Activated CD8-positive, alpha-beta memory T cell treated with anti-CD3 and anti-CD28 coated beads for 24 hours (primary cell): ENCODE measurements at places on chromosomes 3 and 15.

GRCh38 chr3:128107834-128108233 lies 15.8 kb downstream of the RUVBL1 start:
- no peak for DNase-seq

DNA sequence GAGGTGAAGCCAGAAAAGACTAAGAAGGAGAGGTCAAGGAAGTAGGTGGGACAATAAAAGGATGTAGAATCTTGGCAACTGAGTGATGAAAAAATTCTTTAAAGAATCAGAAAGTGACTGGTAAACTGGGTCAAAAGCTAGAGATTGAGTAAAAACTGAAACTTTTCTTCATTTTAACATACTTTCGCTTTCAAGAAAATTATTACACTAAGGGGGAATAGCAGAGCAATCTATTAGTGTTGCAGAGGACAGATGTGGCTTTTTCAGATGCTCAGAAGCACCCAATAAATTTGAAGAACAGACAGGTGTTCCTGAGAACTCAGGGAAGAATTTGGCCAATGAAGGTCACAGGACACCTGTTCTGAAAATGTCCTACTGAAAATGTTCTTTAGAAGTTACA lies 805.4 kb upstream of the ALCAM start:
- DNase-seq: no peak

GRCh38 chr3:39295184-39295775 lies 15.4 kb upstream of the CX3CR1 start:
- no peak for DNase-seq

DNA sequence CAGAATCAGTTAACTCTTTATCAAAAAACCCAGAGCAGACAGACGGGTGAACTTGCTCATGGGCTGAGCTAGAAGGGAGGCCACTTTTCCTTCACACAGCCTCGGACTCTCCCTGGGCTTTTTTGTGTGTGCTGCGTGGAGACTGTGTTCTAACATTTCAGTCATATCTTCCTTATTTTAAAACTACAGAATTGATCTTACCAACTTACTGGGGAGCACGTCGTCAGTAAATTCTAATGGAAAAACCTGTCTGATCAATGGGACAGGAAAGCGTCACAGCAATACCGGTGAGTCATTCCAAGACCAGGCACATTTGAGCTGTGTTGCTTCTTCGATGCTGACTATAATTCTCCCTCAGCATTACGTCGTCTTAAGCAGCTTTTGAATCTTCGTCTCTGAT lies 145.1 kb downstream of the LPP start:
- no peak for DNase-seq

DNA sequence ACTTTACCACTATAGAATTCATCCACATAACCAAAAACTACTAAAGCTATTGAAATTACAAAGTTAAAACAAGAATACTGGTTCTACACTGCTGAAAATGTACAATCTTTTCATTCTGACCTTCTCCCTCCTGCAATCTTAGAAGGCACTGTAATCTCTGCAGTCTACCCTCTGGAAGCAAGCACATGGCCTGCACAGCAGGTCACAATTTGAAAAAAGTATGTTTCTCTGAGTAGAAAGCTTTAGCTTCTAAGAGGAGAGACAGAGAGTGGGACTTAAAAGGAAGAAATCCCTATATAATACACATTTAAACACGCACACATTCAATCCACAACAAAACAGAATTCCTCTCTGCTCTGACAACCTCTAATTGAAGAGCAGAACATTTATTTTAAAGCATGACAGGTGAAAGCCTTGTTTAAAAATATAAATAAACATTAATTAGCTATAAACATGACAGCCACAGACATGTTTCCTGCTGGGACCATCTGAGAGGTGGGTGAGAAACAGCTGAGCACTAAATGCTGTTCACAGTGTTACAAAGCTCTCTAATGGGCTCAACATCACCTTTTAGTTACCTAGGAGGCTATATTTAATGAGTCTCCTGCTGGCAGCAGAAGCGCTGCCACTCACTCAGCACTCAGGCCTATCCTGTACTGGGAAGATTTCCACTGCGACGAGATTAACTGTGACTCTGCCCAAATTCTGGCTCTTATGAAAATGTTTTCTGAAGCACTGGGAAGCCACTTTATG lies 447.4 kb downstream of the AGBL1 start:
- no peak for DNase-seq

GRCh38 chr15:64739577-64740143 lies 35.7 kb downstream of the RBPMS2 start:
- no peak for DNase-seq

DNA sequence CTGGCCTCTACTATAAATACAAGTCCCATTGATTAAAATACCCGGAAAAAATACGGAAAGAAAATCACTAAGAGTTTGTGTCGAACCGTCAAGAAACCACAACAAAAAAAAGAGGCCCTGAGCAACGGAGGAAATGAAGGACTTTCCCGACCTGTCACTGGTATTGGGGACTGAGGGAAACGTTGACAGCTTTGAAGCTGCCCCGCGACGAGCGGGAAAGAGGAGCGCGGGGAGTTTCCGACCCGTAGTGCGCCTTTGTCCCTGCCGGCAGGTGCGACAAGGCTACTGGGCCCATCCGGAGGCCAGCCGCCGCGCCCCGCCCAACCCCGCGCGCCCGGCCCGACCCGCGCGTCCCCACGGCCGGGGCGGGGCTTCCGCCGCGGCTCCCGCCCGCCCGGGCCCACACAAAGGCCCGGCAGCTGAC lies 416 bp downstream of the PBRM1 start:
- no peak for DNase-seq

DNA sequence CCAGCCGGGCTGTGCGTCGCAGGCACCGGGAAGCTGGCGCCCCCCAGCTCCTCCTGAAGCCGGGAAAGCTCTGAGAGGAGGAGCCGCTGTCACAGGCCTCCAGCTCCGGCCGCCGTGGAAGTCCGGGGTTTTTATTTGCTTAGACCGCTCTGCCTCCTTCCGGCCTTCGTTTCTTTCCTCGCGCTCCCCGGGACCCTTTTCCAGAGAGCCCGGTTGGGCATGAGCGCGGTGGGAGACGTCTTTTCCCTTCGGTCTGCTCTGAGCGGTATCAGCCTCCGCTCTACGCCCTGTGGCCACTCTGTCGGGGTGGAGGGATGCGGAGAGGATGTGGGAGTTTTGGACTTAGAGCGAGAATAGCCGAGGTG lies 559 bp downstream of the SENP5 start:
- no peak for DNase-seq

DNA sequence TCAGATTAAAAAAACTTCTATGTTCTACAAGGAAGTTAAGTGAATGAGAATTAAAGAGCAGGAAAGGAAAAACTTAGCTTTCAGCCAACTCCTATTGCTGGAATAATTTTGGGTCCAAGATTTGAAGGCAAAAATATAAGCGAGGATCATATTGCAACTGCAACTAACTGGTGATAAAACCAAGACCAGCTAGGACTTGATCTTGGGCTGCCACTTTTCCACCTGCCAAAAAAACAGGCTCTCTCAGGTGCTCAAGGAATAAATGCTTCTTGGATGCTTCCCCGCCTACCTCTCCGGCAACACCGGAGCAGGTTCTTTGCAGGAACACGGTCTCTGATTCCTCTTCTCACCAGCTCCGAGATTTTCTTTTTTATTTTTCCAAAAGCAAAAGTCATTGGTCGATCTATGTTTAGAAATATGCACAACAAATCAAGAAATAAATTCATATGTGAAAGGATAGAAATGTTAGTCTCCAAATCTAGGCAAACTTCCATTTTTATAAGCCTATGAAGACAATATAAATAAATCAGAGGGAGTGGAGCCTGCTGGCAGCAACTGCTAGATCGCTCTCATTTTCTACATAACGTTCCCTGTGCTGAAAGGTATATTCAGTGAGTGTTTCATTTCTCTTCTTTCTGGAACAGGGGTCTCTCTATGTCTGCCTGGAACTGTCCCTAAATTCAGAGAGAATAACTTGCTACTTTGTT lies 241.9 kb downstream of the NTRK3 start:
- DNase-seq: no peak

DNA sequence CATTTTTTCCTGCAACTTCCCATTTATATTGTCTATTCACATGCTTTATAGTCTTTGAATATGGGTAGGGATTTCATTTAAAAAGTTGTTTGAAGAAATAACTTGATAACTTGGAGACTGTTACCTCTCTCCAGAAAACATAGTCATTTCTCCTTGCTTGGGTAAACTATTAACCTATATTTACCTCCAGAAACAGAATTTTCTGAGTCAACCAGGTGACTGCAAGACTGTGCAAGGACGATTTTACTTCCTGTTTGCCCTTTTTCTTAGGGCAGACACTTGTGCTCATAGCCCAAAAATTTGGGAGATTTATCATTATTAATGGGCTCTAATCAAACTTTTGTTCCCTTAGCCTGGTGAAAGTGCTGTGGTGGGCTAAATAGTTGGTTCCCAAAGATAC lies 14.3 kb upstream of the MOBP start:
- no peak for DNase-seq

GRCh38 chr3:113238503-113238902 lies 27.1 kb downstream of the BOC start:
- no peak for DNase-seq

DNA sequence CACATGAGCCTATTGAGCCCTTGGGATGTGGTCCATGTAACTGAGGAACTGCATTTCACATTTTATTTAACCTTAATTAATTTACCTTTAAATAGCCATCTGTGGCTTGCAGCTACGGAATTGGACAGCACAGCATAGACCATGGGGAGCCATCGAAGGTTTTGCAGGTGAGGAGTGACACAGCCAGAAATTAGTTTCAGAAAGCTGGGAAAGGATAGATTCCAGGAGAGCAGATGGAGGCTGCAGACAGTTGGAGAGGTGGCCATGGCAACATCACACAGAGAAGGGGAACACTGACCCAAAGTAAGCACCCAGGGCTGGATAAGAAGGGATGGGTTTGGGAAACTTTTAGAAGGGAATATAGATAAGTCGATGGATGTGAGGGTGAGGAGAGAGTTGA lies 100.1 kb upstream of the SLC6A11 start:
- no peak for DNase-seq

GRCh38 chr3:119311081-119311925 lies 17.1 kb downstream of the ARHGAP31 start:
- DNase-seq: no peak
